ENCODE measurements at places on chromosomes 5 and 9. TPM values are rescaled to one million over a fixed set of nuclear protein-coding genes. Genes with fewer than 3 reads are reported as not detected.

SPATA31D4 gene
- not detected for total RNA-seq

NUDT12 gene
- 0.29 TPM for total RNA-seq

SPATA31C1 gene
- not detected for total RNA-seq

MTAP gene
- 62.5 TPM for total RNA-seq

NRARP gene
- 1.5 TPM for total RNA-seq

HNRNPA0 gene
- 31.3 TPM for total RNA-seq

DTWD2 gene
- 3.3 TPM for total RNA-seq

THOC3 gene
- total RNA-seq: 67.3 TPM

PCDHGB3 gene
- 0.26 TPM for total RNA-seq

TRMT10B gene
- 12.9 TPM for total RNA-seq

KIF12 gene
- not detected for total RNA-seq

ACTL7B gene
- not detected for total RNA-seq

PSMD5 gene
- 50.7 TPM for total RNA-seq

ANGPTL2 gene
- total RNA-seq: not detected

SLC36A2 gene
- not detected for total RNA-seq

CD14 gene
- 0.42 TPM for total RNA-seq

UBAC1 gene
- total RNA-seq: 29.3 TPM

GABRA6 gene
- not detected for total RNA-seq

SUSD1 gene
- 15.2 TPM for total RNA-seq

WDR31 gene
- 0.47 TPM for total RNA-seq

CARD9 gene
- total RNA-seq: 1.4 TPM

ZDHHC12 gene
- total RNA-seq: 88.4 TPM

NOXA1 gene
- total RNA-seq: 0.52 TPM

SPATA31A3 gene
- not detected for total RNA-seq

TMC1 gene
- total RNA-seq: not detected

DOK3 gene
- total RNA-seq: 7.8 TPM

TXNDC8 gene
- total RNA-seq: not detected

KCNV2 gene
- not detected for total RNA-seq

CAMK2A gene
- total RNA-seq: not detected

AK3 gene
- 35.4 TPM for total RNA-seq

PDLIM4 gene
- total RNA-seq: not detected

VLDLR gene
- total RNA-seq: 5.8 TPM

GPR21 gene
- 1.1 TPM for total RNA-seq

SHISAL2B gene
- not detected for total RNA-seq

MVB12B gene
- 19.9 TPM for total RNA-seq

PPP1R26 gene
- not detected for total RNA-seq

SHOC1 gene
- total RNA-seq: not detected

CCDC69 gene
- total RNA-seq: 92.7 TPM

PCDHGA6 gene
- total RNA-seq: 0.08 TPM

PHF24 gene
- total RNA-seq: not detected

BDP1 gene
- total RNA-seq: 36.6 TPM

MCC gene
- total RNA-seq: 7.6 TPM

HTR4 gene
- not detected for total RNA-seq

PIK3R1 gene
- 65.0 TPM for total RNA-seq

ATP10B gene
- not detected for total RNA-seq

ABLIM3 gene
- not detected for total RNA-seq

SLC46A2 gene
- total RNA-seq: not detected

TAF1L gene
- total RNA-seq: not detected

TMEM252 gene
- not detected for total RNA-seq

NELFB gene
- total RNA-seq: 68.6 TPM

PDE6A gene
- not detected for total RNA-seq

GDF9 gene
- total RNA-seq: 0.52 TPM

All from activated CD8-positive, alpha-beta T cell treated with anti-CD3 and anti-CD28 coated beads, Interleukin-2, amount 10 ng/mL, durations not matched to agents 7 days and 5 days (primary cell).